ENCODE measurements at places on chromosomes 16 and 17.

DNA sequence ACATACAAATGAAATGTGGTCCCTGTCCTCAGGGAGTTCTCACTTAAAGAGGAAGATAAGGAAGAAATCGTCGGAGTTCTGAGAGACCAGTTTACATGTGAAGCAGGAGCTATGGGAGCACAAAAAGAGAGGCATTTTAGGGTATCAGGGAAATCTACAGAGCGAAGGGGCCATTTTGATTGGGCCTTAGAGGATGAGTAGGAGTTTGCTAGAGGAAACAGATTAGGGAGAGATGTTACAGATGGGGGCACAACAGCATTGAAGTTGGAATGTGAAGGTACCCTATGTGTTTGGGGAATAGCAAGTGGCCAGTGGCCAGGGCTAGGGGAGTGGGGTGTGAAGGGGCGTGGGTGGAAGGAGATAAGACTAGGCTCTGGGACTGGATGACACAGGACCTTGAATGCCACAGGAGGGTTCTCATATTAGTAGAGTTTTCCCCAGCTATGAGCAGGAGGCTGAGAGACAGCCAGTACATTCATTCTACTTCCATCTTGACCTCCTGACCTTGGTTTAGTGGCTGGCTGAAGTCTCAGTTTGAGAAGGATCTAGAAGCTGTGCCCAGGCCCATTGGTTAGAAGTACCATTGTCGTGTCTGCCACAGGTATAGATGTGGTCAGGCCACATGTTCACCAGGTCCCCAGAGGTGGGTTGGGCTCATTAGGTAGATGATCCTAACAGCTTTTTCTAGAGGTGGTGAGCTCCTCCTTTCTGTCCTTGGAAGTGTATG is 34.8 kb downstream of the CPNE2 start:
- no peak for DNase-seq

DNA sequence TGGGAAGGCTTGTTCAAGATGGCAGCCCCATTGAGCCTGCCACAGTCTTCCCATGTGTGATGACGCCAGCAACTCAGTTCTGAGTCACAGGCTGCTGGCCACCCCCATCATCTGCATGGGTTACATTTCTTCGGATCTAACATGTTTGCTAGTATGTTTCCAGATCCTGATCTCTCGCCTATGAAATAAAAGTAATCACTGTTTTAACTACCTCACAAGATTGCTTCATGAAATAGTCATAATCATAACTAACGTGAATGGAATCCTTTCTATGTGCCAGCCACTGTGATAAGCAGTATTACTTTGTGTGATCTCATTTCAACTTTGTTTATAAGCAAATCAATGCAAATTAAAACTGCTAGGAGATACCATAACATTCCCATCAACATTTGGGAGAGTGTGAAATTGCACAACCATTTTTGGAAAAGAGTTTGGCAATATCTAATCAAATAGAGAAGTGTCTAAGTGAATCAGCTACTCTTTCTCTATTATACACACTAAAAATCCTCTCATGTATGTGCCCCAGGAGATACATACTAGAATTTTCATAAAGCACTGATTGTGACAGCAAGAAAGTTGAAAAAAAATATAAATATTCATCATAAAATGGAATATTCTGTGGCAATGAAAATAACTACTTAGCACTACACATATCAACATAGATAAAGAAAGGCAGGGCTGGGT is 300.2 kb upstream of the IRX5 start:
- no peak for DNase-seq

- no peak for DNase-seq
Measured at GRCh38 chr16:84054271-84054670, 11.7 kb upstream of the SLC38A8 start.

DNA sequence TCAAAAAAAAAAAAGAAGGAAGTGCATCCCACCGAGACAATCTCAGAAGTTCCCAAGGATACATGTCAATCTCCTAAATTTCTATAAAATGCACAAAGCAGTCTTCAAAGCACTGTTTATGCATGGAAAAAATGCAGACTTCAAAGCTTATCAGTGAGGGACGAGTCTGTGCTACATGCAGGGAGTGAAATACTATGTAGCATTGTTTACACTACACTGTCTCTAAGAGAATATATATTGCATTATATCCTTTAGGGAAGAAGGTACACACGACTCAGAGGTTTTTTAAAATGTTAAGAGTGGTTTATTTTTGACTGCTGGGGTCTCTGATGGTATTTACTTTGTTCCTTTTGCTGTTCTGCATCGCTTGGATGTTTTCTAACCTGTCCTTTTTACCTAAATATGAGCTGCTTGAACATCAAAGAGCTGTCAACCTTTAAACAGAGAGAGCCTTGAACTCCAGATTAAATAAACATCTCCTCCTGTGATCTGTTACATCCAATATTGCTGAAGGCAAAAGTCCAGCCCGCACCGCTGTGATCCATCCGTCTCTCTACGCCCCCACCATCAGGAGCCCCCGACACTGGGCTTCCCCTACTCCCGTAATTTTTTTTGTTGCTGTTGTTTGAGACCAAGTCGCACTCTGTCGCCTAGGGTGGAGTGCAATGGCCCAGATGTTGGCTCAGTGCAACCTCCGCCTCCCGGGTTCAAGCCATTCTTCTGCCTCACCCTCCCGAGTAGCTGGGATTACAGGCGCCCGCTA is 1.4 kb downstream of the FBXO31 start:
- no peak for DNase-seq

GRCh38 chr17:40026816-40027613 is 11.8 kb downstream of the CSF3 start:
- DNase-seq, result peak; percentile 67

GRCh38 chr17:19346351-19347255 is 15.9 kb downstream of the B9D1 start:
- DNase-seq, result no peak

Data from KBM-7 (cell line).